ENCODE measurements at places on chromosomes 6 and 20. TPM values are rescaled to one million over a fixed set of nuclear protein-coding genes. Genes with fewer than 3 reads are reported as not detected.

The BAG2 gene
- 4.6 TPM for total RNA-seq

The SMLR1 gene
- total RNA-seq, result not detected

The POU5F1 gene
- total RNA-seq, result 2.4 TPM

The PRRT1 gene
- total RNA-seq, result 0.25 TPM

The NEDD9 gene
- 0.71 TPM for total RNA-seq

The UFL1 gene
- 25.0 TPM for total RNA-seq

The CST7 gene
- not detected for total RNA-seq

The DACT2 gene
- not detected for total RNA-seq

The GRM1 gene
- total RNA-seq, result 0.13 TPM

The ADGRF5 gene
- total RNA-seq, result 0.30 TPM

The TRIM15 gene
- total RNA-seq, result 0.08 TPM

The ANKRD66 gene
- not detected for total RNA-seq

The HUS1B gene
- 0.15 TPM for total RNA-seq

The TXLNB gene
- total RNA-seq, result 0.73 TPM
